ENCODE measurements at places on chromosomes 12 and 14.

GRCh38 chr14:21467616-21468015, 9.1 kb downstream of the RAB2B start:
- no peak for DNase-seq

DNA sequence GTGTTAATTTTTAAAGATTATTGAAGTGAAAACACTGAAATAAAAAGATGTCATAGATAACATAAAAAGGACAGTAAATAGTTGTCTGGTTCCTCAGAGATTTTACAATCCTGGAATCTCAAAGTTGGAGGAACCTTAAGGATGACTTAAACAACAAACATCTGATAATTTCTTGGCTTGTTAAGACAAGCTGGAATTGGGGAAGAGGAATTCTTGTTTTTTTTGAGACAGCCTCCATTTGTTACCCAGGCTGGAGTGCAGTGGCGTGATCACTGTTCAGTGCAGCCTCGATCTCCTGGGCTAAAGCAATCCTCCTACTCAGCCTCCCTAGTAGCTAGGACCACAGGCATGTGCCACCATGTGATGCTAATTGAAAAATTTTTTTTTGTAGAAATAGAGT, 2.3 kb downstream of the ZNF410 start:
- no peak for DNase-seq

- DNase-seq, result no peak
Measured at GRCh38 chr12:92139634-92140150, 6.0 kb downstream of the BTG1 start.

- DNase-seq, result no peak
Measured at GRCh38 chr12:83214185-83214584, 527.5 kb downstream of the TMTC2 start.

- DNase-seq, result no peak
Measured at GRCh38 chr14:74350211-74350927, 2.1 kb downstream of the VRTN start.

- no peak for DNase-seq
Measured at GRCh38 chr14:69207435-69208041, 16.2 kb downstream of the EXD2 start.

GRCh38 chr12:115946867-115947695, 330.4 kb downstream of the MED13L start:
- DNase-seq, result no peak

DNA sequence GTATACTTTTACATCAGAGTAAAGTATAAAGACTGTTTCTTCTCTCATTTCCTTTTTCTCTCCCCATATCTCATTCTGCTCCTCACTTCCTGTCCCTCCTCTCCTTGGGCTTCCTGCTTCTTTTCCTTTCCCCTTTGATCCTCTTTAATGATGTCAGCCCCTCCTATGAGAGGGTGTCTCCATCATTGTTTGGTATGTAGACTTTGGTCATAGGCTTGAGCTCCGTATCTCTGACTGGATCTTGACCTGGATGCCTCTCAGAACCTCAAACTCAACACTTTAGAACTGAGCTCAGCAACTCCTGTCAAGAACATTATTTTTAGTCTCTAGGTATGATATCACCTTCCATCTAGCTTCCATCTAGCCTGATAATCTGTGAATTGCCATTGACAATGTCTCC, 50.3 kb downstream of the AKAP6 start:
- no peak for DNase-seq

DNA sequence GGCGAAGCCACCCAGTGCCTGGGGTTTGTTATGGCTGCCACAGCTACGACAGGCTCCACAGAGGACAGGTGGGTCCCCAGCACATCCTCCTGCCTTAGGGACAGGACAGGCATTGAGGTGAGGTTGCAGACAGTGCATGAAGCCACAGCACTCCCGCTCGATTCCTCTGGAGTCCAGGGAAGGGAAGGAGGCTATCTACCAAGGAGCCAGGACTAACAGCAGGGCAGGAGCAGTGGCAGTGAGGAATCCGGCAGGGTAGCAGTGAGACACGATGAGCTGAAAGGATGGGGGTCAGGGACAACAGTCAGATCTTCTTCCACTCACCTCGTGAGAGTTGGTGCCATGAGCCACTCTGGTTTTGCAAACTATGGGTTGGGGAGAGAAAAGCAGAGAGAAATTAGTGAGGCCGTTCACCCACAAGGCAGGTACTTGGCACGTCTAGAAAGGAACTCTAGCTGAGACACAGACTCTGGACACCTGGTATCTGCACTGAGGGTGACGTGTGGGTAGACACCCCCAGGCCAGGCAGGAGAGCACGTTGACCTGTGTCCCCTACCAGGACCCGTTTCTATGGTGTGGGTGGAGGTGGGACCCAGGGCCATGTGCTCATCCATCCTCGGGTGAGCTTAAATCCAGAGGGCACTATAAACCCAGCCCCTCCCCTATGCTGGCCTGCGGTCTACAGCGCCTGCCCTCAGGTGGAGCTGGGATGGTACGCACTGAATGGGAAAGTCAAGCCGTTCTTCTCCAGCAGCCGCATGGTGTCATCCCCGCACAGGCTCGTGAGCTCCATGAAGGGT, 39.3 kb downstream of the CHGA start:
- no peak for DNase-seq

DNA sequence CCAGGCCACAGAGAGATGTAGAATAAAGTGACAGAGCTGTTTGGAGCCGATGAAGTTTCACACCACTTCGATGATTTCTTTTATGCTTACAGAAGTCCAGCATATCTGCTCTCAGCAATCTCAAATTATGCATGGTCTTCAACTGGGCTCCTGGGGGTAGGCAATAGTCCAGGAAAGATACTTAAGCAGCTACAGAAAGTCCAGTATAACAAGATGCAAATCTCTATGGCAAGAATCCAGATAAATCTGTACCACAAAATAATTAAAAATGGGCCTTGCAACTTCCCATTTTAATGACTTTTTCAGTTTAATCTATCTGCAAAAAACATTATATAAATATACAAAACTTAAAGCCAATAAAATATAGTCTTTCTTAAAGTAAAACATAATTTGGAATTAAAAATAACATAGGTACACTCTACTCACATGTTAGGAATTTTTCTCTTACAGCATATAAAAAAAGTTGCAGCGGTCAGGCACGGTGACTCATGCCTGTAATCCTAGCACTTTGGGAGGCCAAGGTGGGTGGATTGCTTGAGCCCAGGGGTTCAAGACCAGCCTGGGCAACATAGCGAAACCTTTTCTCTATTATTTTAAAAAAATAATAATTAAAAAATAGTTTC, 20.5 kb upstream of the RAD51AP1 start:
- DNase-seq, result no peak

DNA sequence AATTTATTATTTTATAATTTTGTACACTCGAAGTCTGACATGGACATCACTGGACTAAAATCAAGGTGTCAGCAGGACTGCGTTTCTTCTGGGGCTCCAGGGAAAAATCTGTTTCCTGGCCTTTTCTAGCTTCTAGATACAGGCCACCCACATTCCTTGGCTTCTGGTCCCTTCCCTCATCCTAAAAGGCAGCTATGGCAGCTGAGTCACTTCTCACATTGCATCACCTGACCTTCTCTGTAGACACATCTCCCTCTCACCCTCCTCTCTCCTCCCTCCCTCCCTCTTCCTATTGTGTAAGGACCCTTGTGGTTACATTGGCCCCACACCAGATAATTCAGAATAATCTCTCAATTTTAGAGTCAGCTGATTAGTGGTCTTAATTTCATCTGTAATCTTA, 92.4 kb downstream of the RPS6KA5 start:
- DNase-seq, result no peak

DNA sequence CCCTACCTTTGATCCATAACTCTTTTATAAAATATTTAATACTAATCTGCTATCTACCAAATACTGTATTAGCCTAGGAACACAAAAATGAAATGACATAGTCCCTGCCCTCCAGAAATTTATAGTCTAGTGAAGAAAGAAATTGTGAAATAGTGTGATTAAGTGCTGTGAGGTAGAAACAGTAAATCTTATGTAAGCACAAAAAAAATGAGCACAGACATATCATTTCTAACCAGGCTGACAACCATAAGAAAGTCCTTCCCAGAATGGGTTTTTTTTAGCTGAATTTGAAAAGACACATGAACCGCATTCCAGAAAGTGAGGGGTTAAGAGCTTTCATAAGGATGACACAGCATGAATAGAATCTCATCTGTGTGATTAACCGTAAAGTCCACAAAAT, 145.9 kb downstream of the SOX5 start:
- no peak for DNase-seq

DNA sequence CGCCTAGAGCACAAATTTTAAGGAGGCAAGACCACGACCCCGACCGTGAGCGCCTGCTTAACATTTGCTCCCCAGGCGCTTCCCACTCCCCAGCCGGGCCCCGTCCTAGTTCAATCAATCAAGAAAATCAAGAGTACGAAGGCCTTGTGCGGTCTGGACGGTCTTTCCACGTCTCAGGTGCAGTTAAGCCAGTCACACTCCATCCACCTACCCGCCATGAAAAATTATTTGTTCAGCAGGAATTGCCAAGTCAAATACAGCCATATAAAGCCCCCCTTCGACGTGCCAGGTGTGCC, 603 bp upstream of the LRR1 start:
- DNase-seq, result no peak

DNA sequence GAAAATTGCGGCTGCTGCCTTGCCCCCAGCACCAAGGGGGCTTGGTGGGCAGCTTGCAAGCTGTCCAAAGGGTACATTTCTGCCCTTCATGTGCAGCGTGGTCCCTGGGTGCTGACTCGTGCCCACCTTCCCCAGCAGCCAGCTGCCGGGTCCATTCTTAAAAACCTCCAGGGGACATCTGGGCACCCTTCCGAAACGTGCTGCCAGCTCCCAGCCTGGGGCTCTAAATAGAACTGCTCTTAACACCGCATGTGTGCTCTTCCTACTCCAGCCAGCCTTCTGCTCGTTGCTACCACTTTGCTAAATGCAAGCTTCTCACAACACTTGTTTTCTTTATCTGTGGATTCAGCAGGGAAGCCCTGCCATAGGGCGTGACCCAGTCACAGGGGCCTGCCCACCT, 66.0 kb downstream of the RIMBP2 start:
- no peak for DNase-seq
